ENCODE measurements at places on chromosomes 4 and X. TPM values are rescaled to one million over a fixed set of nuclear protein-coding genes. Genes with fewer than 3 reads are reported as not detected.

DNA sequence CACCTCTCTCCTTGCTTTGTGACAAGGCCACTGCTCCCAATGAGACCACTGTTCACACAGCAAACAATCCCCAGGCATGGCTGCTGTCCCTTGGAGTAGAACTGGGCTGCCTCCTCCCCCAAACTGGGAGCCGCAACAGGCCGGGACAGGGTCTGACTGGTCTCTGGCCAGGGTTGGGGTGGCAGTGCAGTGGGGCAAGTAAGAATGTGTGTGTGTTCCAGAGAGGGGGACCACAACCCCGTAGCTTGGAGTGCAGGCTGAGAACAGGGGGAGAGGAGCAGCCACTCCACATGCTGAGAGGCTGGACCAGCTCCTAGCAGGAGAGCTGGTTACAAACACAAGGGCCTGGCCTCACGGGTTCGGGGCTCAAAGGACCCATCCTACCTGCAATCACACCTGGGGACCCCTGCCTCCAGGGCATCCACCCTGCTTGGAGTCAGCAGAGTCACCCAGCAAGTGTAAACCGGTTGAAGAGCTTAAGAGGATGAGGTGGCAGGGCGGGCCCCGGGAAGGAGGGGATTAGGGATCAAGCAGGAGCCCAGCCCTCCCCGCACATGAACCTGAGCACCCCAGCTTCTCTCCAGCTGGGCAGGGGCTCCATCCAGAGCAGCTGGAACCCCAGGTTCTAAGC is 3.8 kb upstream of the ZNF185 start:
- DNase-seq = no peak

- DNase-seq = no peak
Observed at GRCh38 chrX:14883826-14884225, 10.6 kb downstream of the MOSPD2 start.

DNA sequence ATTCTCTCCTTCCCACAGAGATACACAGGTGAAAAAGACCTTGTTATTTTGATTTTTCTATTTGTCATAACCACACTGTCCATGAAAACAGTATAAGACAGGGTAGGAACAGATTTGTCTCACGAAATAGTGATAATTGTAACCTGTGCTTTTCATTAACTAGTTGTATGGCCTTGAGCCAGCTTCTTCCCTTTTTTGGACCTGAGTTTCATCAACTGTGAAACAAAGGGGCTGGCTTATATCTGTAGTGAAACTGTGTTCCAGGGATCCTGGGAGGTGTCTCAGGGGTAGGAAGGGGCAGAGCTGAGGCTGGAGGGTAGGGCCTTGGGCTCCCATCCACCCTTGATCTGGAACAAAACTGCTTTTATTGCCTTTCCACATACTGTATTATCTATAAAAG is 50.9 kb downstream of the MED28 start:
- DNase-seq = no peak

DNA sequence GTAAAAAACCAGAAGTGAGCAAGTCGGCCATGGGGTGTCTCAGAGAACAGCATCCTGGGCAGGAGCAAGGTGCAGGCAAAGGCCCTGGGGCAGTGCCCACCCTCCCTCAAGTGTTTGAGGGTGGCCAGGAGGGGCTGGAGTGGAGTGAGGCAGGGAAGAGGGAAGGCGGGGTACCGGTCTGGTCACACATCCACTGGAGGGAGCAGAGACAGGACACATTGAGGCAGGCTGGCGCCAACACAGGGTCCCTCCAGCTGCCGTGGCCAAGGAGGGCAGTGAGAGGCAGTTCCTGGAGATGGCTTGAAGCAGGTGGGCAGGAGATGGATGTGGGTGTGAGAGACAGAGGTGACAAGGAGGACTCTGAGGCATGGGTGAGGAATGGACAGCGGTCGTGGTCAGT is 20.3 kb upstream of the RNF4 start:
- no peak for DNase-seq

DNA sequence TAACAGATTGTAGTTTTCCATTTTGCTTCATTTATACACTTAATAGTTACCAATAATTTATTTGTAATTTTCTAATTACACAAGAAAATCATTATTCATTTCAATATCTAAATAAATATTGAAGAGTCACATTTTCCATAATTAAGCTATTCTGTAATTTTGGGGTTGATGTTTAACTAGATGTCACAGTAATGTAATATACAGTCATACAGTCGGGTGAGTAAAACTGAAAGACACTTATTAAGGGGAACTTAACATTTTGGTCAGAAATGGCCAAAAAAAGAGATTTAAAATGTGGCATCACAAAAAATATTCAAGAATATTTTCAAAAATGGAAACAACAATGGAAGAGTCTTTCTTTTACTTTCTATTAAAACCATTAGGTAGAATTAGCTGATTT is 1080.3 kb downstream of the ARAP2 start:
- no peak for DNase-seq

GRCh38 chr4:86026720-86027119 is 333.1 kb downstream of the MAPK10 start:
- no peak for DNase-seq

DNA sequence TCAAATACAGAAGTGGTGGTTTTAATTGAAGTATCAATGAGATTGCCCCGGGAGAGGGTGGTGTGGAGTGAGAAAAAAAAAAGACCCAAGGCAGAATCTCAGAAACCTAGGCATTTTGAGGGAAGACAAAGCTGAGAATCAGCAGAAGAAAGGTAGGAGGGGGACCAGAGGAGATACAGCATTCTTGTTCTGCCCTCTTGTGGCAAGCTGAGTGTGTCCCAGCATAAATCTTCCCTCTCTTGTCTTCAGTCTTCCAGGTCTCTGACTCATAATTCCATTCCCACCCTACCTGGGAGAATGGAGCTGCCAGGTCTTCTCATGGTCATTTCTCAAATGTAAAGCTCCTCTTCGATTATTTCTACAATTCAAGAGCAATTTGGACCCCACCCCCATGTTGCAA is 32.7 kb upstream of the MAGED1 start:
- no peak for DNase-seq

GRCh38 chr4:61004651-61005170 is 195.4 kb upstream of the ADGRL3 start:
- no peak for DNase-seq

Gene ASMT
- not detected for total RNA-seq

Gene SOWAHB
- 0.08 TPM for total RNA-seq
